ENCODE measurements at places on chromosomes 1 and 21.

DNA sequence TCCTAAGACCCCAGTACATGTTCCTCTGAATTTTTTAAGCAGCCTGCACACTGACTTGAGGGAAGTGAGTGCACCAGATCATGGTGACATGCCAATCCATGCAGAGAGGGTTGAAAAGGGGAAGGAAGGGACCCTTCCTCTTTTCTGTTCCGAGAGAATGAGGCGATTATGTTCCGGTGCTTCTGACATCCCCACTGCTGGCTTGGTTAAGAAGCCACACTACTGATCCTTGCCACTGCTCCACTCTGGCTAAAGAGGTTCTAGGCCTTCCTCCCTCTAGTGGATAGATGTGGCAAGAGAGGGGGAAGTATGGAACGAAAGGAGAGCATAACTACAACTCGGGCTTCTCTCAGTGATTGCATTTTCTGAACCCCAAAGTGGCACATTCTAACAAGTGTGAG, 1.8 kb upstream of the CYB5R1 start:
- DNase-seq = peak; percentile 98

GRCh38 chr1:109850194-109850593, 60.5 kb upstream of the CSF1 start:
- DNase-seq = no peak

- no peak for DNase-seq
Measured at GRCh38 chr1:103190766-103191165, 82.4 kb upstream of the COL11A1 start.

DNA sequence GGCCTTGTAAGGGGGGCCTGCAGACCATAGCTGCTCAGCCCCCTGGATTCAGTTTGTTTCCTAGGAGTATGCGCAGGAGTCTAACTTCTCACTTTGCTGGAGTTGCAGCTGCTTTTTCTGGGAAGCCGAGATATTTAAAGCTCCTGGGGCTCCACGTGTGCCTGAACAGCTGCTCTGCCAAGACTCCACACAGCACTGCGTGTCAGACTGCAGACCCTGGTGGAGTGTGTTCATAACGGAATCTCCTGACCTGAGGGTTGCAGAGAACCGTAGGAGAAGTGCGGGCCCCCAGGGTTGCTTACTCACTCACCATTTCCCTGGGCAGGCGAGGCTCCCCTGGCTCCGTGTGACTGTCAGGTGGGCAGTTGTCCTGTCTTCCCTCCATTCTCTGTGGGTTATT, 474.3 kb upstream of the TMPRSS15 start:
- no peak for DNase-seq

GRCh38 chr1:214019499-214019898, 31.7 kb downstream of the PROX1 start:
- no peak for DNase-seq

DNA sequence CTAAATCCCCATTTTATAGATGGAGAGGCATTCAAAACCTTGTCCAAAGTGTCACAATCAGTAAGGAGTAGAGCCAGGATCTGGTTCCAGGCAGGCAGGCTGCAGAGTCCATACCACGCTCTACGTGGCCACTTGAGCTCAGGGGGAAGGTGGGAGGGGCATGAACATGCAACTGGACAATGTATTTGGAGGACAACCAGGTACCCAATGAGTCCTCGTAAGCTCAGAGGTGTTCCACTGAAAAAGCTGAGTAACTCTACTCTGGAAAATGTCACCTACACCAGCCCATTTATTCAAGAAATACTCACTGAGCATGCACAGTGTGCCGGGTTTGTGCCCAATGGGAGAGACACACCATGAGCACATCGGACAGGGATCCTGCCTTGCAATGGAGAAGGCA, 11.2 kb upstream of the GUCA2B start:
- no peak for DNase-seq

GRCh38 chr1:82492159-82492558, 691.4 kb downstream of the ADGRL2 start:
- no peak for DNase-seq

- no peak for DNase-seq
Measured at GRCh38 chr1:225933072-225933471, 7.9 kb downstream of the LEFTY2 start.

DNA sequence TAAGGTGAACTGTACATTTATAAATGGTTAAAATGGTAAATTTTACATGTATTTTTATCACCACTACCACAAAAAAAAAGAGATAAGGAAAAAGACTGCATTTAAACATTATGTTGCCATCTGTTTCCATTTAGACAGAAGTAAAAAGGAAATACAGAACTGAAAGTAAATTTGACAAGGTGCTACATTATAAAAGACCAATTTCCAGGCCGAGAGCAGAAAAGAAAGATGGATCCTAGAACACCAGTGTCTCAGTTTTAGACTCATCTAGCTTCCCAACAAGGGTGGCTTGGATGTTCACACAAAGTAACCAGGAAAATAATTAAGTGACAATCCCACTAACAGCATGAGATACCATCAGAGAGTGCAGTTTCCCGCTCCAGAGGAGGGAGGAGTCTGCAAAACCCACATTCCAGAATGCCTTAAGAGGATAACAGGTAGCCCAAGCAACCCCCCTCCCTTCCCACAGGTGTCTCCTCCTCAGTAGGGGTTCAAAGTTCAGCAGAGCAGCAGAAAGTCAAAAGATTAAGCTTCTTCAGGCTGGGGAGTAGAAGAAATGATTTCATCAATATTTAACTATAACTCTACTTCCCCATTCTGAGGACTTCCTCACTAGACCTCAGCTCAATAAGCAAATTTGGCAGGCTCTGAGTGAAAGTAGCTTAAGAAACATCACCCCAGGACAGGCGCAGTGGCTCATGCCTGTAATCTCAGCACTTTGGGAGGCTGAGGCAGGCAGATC, 11.8 kb downstream of the TPM3 start:
- DNase-seq = peak; percentile 83

GRCh38 chr1:226403201-226404034, 4.5 kb downstream of the PARP1 start:
- DNase-seq = no peak

- no peak for DNase-seq
Measured at GRCh38 chr1:193438312-193438711, 251.9 kb upstream of the B3GALT2 start.

DNA sequence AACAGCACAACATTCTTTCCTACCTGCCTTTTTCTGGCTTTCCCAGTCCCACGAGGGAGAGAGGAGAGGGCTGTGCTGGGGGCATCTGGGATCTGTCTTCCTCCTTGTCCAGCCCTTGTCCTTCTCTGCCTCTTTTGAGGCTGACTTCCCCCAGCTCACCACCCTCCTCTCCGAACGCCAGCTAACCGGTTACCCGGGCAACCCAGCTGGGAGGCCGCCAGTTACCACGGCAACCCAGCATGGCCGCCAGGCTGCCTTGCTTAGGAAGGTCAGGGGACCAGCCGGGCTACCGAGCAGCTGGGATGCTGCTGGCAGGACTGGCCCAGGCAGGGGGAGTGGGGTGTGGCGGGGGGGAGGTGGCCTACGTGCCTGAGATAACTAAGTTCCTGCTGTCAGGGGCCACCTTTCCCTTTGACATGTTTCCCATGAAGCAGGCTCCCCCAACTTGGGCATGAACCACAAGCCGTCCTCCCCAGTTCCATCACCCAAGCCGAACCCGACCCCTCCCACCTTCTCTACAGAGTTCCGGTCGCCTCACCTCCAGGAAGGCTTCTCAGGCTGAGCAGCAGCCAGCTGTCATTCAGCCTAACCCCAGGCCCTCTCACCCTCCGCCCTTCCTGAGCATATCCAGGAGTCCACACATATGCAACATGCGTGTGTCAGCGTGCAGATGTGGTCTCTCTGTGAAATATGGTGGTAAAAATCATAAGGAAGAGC, 8.7 kb downstream of the PLEKHA6 start:
- DNase-seq = no peak

- DNase-seq = no peak
Measured at GRCh38 chr1:6519935-6520671, 28.6 kb upstream of the PLEKHG5 start.

DNA sequence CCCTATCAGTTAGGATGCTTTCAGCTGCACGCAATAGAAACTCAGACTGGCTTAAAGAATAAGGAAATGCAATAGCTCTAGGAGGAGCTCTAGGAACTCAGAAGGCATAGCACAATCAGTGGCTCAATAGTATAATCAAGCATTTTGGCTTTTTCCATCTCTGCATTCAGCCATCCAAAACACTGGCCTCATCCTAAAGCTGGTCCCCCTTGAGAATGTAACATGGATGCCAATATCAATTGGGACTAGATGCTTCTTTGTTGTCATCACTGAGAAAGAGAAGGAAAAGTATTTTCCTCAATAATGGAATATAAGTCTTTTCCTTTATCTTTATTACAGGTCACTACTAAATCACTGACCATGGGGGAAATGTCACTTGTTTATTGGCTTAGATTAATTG, 509.5 kb downstream of the PLPP3 start:
- no peak for DNase-seq

GRCh38 chr1:110019770-110020169, 14.7 kb upstream of the STRIP1 start:
- DNase-seq = no peak

GRCh38 chr1:33823401-33823800, 40.5 kb upstream of the HMGB4 start:
- DNase-seq = no peak

DNA sequence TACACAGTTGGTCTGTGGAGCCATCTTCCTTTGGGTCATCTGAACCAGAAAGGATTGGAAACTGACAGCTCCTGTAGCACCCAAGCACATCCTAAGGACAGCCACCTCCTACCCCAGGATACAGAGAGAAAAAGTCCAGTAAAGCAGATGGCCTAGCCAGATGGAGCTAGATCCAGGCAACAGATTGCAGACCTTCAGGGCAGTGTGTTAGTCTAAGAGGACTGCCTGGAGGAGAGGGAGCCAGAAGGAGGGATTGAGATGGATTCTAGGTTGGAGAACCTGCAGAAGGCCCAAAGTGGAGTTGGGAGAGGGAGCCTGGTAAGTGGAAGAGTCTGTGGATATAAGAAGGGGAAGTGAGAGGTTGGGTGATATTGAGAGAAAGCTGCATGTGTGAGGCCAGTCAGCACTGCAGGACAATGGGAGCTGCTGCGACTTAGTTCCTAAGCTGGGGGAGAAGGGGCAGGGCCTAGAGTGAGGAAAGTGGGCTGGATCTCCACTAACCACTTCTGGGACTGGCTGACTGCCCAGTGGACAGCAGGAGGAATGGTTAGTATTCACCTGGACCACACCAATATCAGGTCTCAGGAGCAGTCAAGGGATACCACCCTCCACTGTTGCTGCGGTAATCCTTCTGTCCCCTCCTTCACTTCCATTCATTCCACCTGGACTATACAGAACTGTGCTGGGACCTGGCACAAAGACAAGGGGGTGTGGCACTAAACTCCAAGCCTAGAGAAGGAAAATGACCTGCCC, 13.4 kb downstream of the BCAN start:
- no peak for DNase-seq

DNA sequence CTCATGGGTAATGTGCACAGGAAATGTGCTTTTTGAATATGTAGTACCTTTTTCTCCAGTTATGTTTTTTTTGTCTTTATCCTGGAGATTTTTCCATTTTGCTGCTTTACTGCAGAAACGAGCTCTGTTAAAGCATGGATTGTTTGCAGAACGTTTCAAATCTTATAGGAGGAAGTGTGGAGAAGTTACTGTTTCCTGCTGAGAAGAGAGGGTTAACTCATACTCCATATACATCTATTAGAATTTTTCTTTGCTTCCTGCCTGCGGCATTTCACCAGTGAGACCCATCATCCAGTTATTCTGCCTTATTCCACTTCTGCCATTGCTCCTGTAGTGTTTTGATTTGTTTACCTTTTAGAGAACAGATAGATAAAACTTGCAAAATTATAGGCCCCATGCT, 2.0 kb downstream of the RPRD2 start:
- DNase-seq = no peak

- no peak for DNase-seq
Measured at GRCh38 chr1:98181036-98181764, 260.4 kb upstream of the DPYD start.

- no peak for DNase-seq
Measured at GRCh38 chr1:42433369-42433768, 22.5 kb downstream of the ZMYND12 start.

DNA sequence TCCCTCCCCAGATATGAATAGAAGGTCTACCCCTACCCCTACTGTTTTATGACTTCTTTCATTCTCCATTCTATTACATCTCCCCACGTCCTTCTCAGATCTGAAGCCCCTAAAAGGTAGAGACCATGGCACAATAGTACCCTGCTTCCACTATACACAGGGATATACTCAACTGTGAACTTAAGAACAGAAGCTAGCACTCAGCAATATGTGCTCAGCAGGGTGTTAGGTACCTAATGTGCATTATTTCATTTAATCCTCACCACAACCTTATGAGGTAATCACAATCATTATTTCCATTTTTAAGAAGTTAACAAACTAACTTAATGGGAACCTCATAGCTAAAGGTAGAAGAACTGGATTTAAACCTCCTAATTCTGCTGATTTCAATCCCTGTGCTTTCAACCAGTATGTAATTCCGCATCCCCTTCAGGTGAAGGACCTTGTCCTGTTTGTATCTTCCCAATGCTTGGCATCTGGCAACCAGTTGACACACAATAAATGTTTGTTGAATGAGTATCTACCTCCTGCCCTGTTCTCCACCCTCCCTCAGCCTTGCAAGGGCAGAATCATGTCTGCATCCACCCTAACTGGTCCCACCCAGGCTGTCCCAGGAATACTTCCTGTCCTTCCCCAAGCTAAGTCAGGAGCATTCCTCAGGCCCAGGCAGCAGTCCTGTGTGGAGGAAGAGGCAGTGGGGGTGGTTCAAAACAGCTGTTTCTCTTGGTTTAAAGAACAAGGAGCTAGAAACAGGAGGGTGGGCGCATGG, 6.5 kb downstream of the DENND2D start:
- no peak for DNase-seq

- DNase-seq = no peak
Measured at GRCh38 chr1:72827278-72827677, 544.9 kb upstream of the NEGR1 start.

DNA sequence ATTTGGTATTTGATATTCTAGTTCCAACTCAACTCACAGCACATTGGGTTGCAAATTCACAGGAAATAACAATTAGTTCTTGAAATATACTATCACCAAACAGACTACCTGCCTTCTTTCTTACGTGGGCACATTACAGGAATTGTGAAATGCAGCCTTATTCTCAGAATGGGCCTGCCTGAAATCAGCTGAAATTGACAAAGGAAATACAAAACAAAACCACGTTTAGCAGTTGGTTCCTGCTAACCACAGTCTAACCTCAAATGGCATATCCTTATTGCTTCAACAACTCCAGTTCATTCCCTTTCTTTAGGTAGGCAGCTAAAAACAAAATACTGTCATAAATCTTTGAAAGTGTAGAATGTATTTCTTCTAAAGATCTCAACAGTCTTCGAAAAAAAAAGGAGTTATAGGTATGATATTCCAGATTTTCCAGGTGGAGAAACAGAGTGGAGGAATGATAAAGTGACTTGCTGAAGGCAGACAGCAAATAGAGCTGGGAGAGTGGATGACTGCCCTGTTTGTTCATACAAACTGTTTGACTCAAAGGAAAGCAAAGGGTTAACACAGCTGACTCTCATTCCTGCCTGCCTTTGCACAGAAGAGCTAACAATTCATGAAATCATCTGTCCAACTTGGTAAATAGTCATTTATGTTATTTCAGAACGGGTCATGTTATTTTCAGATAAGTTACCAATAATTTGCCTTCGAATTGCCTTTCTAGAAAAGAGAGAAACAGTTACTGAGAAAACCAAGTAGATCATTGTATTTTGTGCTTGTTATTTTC, 1.6 kb upstream of the GREM2 start:
- no peak for DNase-seq

GRCh38 chr1:173914366-173914871, 2.7 kb downstream of the SERPINC1 start:
- peak; percentile 7 for DNase-seq

- DNase-seq = no peak
Measured at GRCh38 chr1:2519029-2519685, 7.2 kb downstream of the PANK4 start.
